Activated CD4-positive, CD25-positive, alpha-beta regulatory T cell treated with anti-CD3 and anti-CD28 coated beads, Interleukin-2, amount 50 U/mL, for 24 hours (primary cell): ENCODE measurements at places on chromosomes 6 and 20.
A peak's percentile ranks its signal among the peaks of the same experiment; 100 is the strongest.

DNA sequence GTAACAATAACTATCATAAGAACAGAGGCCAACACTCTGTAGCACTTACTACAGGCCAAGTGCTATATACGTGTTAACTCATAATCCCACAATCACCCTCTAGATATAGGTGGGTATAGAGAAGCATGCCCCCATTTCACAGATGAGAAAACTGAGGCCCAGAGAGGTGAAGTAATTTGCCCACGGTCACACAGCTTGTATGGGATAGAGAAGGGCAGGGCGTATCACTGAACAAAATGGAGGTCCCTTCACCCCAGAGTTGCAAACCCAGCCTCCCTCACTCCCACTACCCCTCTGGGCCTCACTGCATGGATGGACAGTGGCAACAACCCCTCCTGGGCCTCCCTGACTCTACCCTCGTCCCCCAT, 31.8 kb upstream of the PTGIS start:
- ATAC-seq = no peak

- no peak for ATAC-seq
Observed at GRCh38 chr20:9495701-9496100, 18.7 kb upstream of the LAMP5 start.

DNA sequence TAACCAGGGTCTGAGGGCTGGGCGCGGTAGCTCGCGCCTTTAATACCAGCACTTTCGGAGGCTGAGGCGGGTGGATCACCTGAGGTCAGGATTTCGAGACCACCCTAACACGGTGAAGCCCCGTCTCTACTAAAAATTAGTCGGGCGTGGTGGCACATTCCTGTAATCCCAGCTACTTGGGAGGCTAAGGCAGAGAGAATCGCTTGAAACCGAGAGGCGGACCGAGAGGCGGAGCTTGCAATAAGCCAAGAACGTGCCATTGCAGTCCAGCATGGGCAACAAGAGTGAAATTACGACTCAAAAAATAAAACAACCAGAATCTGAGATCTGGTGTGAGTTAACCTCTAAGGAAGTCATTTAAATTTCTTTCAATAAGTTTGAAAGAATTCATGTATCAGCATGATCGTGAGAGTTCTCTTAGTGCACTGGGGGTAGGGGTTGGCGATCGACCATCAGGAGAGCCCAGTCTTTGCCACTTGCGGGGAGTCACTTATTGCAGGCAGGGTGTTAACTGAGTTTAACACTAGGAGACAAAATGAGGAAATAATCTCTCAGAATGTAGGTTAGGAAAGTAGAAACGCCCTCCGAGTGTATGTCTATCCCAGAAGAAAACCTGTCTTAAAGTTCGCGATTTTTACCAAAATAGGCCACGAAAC, 206.5 kb upstream of the ZNF184 start:
- no peak for ATAC-seq

DNA sequence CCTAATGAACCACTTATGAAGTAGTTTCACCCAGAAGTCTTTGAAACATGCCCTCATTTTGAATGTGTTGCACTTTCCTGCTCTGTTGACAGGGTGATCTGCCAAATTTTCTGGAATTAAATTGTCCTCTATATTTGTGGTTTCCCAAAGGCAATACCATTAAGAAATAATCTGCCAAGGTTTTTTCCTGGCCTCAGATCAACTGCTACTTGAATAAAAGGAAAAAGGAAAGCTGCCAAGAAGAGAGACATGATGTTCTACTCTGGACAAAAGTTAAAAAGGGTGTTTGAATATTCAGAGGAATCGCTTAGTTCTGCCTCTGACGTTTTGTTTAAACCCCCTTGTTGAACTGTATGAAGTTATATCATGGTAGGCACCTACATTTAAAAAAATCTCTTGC, 37.4 kb upstream of the ARMH2 start:
- ATAC-seq = no peak

DNA sequence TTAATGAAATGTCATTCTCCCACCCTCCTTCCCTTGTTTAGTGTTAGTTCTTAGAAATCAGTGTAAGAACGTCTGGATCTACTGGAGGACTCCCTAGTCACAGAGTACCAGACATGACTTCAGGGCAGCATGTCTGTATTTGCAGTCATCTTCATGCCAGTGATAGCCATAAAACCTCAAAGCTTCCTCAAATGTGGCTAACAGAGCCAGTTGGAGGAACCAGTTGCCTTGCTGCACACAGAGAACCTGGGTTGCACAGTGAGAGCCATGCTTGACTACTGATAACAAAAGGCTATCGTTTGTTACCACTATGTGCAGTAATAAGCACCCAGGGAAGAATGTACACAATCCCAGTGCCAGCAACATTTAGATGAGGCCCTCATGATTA, 20.1 kb downstream of the NT5E start:
- ATAC-seq = no peak

DNA sequence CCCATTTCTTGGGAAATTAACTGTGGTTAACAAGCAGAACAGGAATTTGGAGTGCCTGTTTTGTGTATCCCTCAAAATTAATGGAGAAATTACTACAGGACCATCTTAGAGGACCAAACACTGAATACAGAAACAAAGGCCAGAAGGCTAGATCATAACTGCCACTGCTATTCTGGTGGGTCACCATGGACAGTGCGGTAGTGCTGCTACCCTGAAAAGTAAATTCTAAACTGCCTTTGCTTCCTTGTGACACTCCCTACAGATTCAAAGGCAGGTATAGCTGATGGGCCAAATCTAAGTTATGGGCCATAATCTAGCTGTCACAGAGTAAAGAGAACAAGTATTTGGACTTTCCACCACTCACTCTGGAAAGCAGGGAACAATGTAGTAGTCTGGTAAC, 575.8 kb upstream of the ADGRB3 start:
- ATAC-seq = no peak

GRCh38 chr6:13195803-13196202, 132.5 kb downstream of the TBC1D7 start:
- no peak for ATAC-seq

- ATAC-seq = no peak
Observed at GRCh38 chr6:21027507-21027906, 493.2 kb downstream of the CDKAL1 start.

- no peak for ATAC-seq
Observed at GRCh38 chr20:60238992-60239660, 280.9 kb downstream of the CDH26 start.

- ATAC-seq = peak; percentile 80
Observed at GRCh38 chr20:47501482-47502270, at the start of gene NCOA3. Gene NCOA3 (plus strand): TSS chr20:47501887. CDS start chr20:47622248, 120,361 bp downstream.

- ATAC-seq = no peak
Observed at GRCh38 chr6:70957284-70957617, 391 bp upstream of the B3GAT2 start.

GRCh38 chr6:154358019-154358545, 1.5 kb upstream of the IPCEF1 start:
- no peak for ATAC-seq

- no peak for ATAC-seq
Observed at GRCh38 chr20:3042625-3043024, 797 bp upstream of the GNRH2 start.

DNA sequence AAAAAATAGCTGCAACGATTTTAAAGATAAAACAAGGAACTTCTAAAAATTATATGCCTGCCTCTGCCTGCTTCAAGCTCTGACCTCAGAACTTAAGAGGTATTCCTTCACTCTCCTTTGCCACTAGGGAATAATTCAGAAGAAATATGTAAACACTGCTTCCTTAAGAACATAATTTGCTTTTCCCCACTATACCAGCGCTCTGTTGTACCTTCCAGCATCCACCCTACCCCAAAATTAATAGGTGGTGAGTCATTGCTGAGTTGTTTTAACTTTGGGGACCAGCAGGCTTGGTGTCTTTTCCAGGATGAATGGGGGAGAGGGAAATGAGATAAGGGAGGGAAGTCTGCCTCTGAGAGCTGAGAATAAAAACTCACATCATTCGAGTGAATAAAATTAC, 107.7 kb upstream of the ATXN1 start:
- no peak for ATAC-seq

GRCh38 chr6:154476494-154476893, 34.0 kb downstream of the CNKSR3 start:
- no peak for ATAC-seq

DNA sequence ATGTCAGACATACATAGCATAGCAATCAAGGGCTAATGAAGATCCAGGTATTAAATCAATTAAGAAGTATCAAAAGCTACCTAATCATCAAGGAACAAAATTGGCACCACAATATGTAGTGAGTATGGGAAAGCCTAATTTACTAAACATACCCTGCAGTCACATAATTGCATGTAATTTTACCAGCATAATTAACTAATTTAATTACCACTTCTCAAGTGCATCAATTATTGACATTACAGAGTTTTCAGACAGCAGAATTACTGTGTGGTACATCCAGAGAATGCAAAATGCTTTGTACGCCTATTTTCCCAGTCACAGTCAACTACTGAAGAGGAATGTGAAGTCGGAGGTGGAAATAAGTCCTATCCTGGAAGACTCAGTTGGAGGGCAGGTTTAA, 279.0 kb upstream of the ID4 start:
- ATAC-seq = no peak

DNA sequence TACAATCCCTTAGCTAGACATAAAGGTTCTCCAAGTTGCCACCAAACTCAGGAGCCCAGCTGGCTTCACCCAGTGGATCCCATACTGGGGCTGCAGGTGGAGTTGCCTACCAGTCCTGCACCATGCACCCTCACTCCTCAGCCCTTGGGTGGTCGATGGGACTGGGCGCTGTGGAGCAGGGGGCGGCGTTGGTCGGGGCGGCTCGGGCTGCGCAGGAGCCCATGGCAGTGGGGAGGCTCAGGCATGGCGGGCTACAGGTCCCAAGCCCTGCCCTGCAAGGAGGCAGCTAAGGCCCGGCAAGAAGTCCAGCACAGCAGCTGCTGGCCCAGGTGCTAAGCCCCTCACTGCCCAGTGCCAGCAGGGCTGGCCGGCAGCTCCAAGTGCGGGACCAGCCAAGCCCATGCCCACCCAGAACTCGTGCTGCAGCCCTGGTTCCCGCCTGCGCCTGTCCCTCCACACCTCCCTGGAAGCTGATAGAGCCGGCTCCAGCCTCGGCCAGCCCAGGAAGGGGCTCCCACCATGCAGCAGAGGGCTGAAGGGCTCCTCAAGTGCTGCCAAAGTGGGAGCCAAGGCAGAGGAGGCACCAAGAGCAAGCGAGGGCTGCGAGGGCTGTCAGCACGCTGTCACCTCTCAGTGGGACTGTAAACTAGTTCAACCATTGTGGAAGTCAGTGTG, 912.1 kb downstream of the PHF3 start:
- ATAC-seq = no peak

- ATAC-seq = no peak
Observed at GRCh38 chr6:75748003-75748742, 866 bp upstream of the MYO6 start.

DNA sequence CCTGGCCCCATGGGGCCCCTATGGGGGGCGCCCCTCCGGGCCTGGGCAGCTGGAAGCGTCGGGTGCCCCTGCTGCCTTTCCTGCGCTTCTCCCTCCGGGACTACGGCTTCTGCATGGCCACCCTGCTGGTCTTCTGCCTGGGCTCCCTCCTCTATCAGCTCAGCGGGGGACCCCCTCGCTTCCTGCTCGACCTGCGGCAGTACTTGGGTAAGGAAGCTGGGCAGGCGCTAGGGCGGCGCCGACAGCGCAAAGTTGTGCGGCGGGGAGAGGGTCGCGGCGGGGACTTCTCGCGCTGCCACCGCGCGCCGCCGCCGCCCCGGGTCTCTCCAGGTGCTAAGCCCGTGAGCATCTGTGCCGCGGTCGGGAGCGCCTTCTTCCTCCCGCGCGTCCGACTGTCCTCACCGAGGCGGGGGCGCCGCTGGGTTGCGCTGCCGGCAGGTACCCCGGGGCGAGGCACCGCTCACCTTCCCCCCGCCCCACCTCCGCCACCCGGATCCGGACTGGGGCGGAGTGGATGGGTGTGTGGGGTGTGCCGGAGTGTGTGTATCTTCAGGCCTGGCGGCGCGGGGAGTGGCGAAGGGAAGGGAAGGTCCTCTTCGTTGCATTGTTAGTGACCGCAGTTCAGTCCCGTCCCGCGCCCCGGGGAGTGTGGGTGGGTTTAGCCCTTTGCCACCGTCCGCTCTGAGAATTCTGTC, 788 bp downstream of the UST start:
- peak; percentile 57 for ATAC-seq

GRCh38 chr6:80003826-80004172, 650 bp upstream of the TTK start:
- peak; percentile 7 for ATAC-seq

GRCh38 chr6:837380-837779, 144.4 kb upstream of the EXOC2 start:
- no peak for ATAC-seq

DNA sequence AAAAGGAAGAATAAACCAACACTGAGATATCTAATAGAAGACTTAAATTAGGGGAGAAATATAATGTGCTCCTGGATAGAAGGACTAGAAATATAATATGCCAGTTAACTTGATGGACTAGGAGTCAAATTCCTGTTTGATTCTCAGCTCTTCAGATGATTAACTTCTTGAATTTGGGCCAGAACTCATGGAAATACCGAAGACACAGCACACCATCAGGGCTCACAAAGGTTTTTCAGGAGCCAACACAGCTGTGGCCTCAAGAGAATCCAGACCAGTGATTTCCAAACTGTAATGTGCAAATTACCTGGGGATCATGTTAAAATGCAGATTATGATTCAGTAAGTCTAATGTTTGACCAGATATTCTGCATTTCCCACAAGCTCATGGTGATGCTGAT, 33.8 kb upstream of the LRRC1 start:
- ATAC-seq = no peak

DNA sequence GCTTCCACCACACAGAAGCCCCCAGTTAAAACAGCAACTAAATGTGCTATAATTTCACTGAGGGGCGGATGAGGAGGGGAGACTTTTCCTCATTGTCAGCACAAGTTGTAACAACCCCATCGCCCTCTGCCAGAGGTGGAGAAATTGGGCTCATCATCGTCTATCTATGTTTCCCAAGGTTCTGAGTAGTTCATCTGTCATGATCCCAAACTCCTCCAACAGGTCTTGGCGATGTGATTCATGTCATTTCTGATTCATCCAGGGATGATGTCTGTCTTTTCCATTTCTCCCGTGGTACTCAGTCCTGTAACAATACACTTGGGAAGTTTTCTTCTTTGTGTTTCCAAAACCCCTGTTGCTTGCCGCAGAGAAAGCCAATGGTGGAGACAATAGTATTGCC, 51.0 kb downstream of the TFAP2A start:
- ATAC-seq = no peak
